ENCODE measurements at places on chromosomes 12 and 14.

DNA sequence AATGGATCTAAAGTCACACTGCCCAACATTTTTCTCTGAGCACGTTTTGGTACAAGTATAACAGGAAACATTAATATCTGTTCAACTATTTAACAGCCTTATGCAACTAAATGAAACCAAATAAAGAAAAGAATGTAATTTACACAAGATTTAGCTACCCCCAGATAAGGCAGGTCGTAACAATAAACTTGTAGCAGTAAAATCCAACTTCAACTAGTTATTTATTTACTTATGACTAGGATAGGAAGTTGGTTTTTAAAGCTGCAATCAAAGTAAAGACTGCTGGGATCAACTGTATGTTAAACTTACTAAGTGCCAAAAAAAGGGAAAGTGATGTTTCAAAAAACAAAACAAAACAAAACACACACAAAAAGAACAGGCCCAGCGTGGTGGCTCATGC is 30.9 kb downstream of the FERMT2 start:
- DNase-seq: no peak

DNA sequence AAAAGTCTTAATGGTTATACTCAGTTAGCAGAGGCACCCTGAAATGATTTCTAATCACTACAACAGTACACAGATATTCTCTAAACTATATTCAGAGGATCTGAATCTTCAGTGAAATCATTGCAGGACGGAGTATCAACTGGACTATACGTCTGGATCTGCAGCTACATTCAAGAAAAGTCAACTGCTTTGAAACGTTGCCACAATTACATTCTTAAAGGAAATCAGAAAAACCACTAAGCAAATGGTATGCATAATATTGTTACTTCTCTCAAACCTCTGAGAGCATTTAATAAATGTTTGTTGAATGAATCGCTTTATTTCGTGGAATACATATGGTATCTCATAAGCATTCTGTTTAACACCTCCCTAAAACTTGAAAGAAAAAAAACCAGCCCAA is 67.4 kb downstream of the MED13L start:
- DNase-seq: no peak

DNA sequence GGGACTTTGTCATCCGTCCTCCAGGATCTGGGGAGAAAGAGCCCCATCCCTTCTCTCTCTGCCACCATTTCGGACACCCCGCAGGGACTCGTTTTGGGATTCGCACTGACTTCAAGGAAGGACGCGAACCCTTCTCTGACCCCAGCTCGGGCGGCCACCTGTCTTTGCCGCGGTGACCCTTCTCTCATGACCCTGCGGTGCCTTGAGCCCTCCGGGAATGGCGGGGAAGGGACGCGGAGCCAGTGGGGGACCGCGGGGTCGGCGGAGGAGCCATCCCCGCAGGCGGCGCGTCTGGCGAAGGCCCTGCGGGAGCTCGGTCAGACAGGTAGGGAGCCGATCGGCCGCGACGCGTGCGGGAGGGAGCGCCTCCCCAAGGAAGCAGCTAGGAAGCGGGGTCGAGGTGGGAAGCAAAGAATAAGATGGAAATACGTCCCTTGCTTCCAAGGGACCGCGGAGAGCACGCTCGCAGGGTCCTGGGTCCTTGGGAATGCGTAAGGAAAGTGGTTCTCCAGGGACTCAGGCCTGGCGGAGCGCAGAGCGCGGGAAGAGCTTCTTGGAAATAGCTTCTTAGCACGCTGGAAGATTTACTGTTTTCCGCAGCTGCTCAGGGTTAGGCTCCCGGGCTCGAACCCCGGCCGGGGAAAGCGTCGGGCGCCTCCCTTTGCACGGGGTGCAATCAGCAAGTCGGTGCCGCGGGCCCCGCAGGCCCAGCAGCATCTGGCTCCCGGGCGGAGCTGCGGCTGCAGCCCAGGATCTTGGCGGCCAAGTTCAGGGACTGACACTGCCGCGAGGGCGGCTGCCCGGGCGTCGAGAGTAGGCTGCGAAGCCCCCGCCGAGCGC is 457 bp downstream of the SOCS2 start:
- DNase-seq: peak; percentile 28

GRCh38 chr14:71327691-71328090 is 420.4 kb downstream of the PCNX1 start:
- DNase-seq: no peak

- no peak for DNase-seq
Measured at GRCh38 chr12:49809381-49809905, 18.8 kb downstream of the NCKAP5L start.

- DNase-seq: no peak
Measured at GRCh38 chr12:81499809-81500208, 259.3 kb downstream of the PPFIA2 start.

DNA sequence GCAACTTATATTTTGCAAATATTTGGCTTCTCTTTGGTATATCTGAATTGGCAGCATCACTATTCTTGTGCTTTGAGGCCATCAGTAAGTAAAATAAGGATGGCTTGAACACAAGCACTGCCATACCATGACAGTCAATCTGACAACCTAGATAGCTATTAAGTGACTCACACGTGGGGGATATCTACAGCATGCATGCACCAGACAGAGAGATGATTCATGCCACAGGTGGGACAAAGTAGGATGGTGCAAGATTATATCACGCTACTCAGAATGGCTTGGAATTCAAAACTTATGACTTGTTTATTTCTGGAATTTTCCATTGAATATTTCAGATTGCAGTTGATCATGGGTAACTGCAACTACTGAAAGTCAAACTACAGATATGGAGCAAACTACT is 675.6 kb upstream of the MDGA2 start:
- DNase-seq: no peak

Data from stimulated activated CD4-positive, alpha-beta T cell treated with anti-CD3 and anti-CD28 coated beads, TNF-alpha, amount 100 ng/mL, for 1 hour (primary cell).